Activated CD4-positive, alpha-beta T cell treated with anti-CD3 and anti-CD28 coated beads, Interleukin-2, amount 50 U/mL, for 48 hours (primary cell): ENCODE measurements at places on chromosomes 16 and 17.
A peak's percentile ranks its signal among the peaks of the same experiment; 100 is the strongest.

- DNase-seq: no peak
Measured at GRCh38 chr17:27892542-27892865, 661 bp downstream of the LYRM9 start.

GRCh38 chr17:43354371-43354770 lies 44.4 kb upstream of the ARL4D start:
- DNase-seq: no peak

GRCh38 chr17:64580384-64581315 lies 73.9 kb downstream of the CEP95 start:
- peak; percentile 30 for DNase-seq

DNA sequence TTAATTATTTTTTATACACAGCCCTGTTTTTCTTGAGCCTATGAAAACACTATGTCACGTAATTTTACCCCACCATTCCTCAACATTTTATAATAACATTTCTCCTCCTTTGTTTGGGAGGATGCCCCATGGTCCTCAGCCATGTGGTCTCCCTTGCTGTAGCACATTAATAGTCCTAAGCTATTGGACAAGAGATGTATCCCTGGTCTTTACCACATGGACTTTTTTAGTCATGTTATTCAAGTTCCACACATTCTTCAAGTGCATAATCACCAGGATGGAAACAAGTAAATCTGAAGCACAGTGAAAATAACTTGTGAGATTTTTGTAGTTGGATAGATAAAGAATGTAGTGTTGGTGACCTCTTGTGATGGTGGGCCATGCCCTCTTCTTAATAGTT lies 2.0 kb upstream of the KRTAP2-3 start:
- DNase-seq: no peak

- DNase-seq: no peak
Measured at GRCh38 chr16:6279286-6279685, 1053.4 kb upstream of the RBFOX1 start.

- DNase-seq: no peak
Measured at GRCh38 chr17:68260051-68260762, 12.4 kb downstream of the AMZ2 start.

DNA sequence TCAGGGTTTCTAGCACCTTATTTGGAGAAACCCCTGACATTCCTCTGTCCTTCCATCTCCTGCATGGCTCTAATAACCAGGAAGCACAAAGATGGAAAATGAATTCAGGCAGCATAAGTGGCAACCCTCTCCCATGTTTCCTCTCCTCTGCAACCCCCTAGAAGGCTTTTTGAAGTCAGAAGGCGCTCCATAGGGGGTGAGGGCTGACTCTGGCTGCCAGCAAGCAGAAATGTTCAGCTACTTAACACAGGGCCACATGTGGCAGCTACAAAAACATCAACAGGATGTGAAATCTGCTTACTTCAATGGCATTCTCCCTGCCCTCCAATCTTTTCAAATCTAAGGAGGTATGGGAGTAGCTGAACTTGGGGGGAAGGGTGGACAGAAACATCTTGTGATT lies 55.2 kb upstream of the IRX5 start:
- no peak for DNase-seq

DNA sequence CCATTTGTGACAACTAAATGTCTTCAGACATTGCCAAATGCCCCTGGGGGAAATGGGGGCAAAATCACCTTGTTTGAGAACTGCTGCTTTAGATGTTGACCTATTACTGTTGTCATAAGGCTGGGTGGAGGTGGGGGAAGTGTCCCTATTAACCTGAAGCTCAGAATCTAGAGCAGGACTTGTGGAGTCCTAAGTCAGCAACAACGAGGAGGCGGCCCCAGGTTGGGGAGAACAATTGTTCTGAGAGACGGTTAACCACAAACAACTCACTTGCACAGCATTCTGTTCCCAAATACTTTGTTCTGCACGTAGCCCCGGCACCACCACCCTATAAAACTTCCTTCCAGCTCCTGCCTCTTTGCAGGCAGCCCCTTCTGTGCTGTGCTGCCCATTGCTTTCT lies 32.5 kb downstream of the TEKT5 start:
- no peak for DNase-seq

DNA sequence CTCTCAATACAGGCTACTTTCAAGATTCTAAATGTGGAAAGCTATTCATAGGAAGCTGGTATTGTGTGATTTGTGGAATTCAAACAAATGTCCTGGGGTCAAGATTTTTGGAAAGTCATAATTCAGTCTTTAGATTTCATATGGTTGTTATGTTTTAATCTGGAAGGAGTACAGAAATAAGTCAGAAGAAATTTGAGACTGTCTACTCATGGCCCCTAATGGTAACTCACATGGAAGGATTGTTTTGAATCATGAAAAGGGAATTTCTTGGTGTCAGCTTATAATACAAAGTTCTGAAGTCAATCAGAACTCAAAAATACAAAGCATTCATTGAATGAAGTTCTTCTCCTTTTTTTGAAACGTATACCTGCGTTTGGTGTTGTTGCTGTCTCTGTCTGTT lies 3.1 kb downstream of the KCNJ2 start:
- DNase-seq: no peak

DNA sequence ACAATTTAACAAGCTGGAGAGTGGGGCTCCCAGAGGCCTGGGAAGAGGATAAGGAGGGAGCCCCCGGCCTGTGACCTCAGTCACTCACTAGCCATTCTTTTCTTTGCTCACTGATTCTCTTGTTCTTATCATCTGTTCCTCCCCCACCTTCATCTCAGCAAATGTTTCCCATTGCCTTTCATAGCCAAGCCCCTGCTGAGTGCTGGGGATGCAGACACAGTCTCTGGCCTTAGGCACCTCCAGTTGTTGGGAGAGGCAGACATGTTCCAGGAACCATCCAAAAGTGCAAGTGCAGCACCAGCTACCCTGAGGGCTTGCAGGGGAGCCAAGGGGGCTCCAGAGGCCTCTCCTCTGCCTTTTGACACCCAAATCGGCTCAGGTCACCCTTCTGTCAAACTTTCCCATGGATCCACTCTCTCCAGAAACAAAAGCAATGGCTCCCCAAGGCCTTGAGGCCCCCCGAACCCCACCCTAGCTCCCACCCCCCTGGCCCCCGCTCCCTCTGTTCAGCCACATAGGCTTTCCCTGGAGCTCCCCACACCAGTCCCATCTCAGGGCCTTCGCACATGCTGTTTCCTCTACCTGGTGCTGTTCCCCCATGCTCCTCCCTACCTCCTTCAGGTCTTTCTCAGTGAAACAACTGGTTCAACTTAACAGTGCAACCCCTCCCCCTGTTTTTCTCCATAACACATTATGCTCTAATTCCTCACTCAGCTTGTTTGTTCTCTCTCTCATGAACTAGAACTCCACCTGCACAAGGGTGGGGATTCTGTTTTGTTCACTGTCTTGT lies 14.9 kb upstream of the KCNJ12 start:
- DNase-seq: no peak

- no peak for DNase-seq
Measured at GRCh38 chr17:8956465-8956902, 9.0 kb downstream of the PIK3R5 start.

DNA sequence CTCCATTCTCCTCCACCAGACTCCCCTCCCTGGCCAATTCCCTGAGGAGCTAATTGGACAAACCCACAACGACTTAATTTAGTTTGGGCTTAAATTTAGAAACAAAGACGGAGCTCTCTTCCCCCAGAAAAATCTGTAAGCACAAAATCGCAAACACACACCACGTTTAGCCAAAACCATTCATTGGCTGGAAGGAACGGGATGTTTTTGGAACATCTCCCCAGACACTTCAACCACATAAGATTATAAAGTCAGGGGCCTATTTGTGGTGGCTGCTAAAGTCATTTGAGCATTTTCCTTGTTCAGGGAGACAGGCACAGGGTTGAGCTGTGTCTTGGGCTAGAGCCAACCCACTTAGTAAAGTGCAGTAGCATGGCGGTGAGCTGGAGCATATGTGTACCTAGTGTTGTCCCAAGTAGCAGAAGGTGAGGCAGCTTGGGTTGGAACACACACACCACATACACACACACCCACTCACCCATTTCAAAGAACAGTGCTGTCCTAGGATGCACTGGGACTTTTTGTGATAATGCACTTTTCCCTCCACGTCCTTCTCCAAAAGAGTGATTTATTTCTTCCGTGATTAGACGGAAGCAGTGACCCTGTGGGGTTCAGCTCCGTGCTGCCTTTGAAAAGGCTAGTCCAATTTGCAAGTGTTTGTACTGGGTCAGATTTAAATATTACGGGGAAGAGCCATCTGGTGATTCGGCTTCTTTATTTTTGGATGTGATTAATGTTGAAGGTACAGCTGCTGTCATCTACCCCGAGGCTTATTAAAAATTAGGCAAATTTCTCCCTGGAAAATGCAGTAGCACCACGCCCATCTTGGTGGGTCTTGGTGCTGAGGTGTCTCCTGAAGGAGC lies 32.2 kb downstream of the ELAC2 start:
- DNase-seq: no peak

DNA sequence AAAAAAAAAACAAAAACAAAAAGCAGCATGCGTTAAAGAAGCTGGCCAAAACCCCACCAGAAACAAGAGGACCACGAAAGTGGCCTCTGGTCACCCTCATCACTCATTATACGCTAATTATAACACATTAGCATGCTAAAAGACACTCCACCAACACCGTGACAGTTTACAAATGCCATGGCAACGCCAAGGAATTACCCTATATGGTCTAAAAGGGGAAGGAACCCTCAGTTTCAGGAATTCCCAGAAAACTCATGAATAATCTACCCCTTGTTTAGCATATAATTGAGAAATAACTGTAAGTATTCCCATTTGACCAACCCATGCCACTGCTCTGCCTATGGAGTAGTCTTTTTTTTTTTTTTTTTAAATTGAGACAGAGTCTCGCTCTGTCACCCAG lies 77.6 kb downstream of the EMP2 start:
- DNase-seq: no peak

DNA sequence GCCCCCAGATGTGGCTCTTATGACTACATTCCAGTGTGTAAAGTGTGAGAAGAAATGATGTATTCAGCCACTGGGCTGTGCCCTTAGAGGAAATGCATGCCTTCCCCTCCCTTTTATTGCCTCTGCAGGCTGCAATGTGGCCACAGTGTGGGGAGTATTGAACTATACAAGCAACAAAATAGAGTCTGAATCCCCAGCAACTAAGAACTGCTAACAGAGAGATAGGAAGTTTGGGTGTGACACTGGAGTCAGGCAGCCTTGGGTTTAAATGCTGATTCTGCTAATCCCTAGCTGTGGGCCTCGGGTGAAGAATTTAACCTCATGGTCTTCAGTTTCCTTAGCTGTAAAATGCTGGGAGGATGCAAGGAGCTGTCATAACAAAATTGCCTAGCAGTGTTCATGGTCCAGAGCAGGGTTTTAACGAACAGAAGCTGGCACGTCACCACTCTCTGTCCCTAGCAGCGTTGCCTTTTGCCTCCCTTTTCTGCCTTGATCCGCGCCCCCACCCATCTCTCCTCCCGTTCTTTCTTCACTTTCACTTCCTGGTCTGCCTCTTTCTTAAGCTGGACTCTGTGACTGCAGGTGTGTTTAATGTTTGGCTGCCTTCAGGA lies 50.3 kb downstream of the KPNA2 start:
- no peak for DNase-seq

- DNase-seq: no peak
Measured at GRCh38 chr16:73371584-73372319, 323.8 kb upstream of the ZFHX3 start.

DNA sequence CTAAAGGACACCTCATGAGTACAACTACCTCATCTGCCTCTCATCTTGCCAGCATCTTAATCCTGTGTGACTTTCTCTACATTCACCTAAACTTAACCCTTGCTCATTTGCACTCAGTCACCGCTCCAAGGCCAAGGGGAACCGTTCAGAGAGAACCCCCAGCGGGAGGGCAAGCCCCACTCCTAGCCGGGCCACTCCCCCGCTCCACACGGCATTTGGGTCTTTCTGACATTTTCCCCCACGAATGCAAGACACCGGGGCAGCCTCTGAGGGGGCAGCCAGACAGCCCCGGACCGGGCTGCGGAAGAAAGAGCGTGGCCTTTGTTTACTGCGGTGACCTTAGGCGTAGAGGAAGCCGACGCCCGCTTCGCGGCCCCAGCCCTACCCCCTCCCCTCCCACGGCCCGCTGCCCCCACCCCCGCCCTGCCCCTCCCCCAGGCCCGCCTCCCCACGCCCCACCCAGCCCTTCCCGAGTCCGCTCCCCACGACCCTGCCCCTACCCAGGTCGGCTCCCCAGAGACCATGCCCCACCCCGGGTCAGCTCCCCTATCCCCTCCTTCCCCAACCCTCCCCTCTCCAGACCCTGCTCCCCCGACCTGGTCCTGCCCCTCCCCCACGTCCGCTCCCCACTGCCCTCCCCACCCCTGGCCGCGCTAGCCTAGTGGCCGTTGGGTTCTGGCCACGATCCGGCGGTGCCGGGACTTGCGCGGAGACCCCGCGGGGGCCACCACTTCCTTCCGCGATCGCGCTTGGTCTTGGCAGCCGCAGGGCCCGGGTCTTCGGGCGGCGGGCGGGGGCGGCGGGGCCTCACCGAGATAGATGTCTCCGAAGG lies 789 bp downstream of the CSNK1D start:
- peak; percentile 34 for DNase-seq

GRCh38 chr17:1555651-1556471 lies 6.7 kb downstream of the PITPNA start:
- no peak for DNase-seq

GRCh38 chr16:27759967-27760788 lies 210.2 kb downstream of the KATNIP start:
- no peak for DNase-seq

GRCh38 chr17:77528516-77529327 lies 388.0 kb downstream of the SEC14L1 start:
- DNase-seq: peak; percentile 56

DNA sequence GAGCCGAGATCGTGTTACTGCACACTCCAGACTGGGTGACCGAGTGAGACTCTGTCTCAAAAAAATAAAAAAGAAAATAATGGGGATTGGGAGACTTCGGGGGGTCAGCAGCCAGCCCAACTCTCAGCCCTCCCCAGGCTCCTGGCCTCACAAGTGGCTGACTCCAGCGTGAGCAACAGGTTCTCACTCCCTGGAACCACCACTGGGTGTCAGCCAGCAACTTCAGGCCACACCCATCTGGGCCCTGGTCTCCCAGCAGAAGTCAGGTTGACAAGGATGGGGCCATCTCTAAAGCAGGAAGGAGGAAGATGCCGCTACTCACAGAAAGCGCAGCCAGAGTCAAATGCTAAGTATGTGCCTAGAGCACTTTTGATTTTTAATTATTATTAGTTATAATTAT lies 139.4 kb downstream of the C16orf78 start:
- no peak for DNase-seq

DNA sequence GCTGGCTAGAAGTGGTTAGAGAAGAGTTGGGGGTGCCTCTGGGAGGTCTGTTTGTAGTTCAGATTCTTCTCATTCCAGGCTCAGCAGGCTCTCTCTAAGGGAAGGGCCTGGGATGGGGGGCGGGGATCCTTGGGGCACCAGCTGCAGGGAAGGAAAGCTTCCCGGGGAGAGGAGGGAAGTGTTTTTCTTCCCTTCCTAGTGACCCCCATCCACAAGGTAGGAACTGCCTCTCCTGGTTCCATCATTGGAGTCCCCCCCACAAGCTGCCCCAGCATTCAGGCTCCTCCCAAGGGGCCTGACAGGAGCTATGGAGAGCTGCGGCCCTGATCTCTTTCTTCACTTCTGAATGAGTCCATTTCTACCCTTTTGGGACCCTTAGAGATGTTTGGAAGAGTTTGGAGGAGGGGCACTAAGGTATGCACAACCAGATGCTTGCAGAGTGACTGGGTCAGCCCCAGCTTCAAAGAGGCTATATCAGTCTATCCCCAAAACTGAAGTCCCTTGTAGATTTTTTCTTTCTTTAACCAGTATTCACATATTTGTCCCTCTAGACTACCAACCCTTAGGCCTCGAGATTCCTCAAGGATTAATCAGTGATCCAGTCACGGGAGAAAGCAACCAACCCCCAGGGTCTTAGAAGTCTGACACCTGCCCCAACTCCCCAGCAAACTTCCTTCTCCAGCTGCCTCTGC lies 13.9 kb upstream of the FZD2 start:
- DNase-seq: no peak
